CD4-positive, alpha-beta T cell (primary cell): ENCODE measurements at places on chromosomes 4 and X.
A peak's percentile ranks its signal among the peaks of the same experiment; 100 is the strongest.

DNA sequence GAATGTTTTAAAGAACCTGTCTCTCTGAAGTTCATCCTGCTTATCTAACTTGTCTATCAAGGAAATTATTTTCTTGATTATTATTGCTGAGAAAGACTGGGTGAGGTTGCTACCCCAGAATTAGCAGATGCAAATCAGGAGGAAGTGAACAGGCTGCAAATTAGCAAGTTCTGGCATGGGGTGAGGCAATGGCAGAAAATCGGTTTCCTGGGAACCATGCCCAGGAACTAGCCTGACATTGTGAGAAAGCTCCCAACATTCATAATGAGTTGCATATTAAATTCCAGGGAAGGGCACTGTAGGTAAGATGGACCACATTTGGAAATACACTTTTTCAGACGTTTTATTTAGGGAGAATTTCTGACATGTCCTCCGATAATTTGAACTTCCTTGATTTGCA, 11.6 kb downstream of the ARSF start:
- DNase-seq = no peak

DNA sequence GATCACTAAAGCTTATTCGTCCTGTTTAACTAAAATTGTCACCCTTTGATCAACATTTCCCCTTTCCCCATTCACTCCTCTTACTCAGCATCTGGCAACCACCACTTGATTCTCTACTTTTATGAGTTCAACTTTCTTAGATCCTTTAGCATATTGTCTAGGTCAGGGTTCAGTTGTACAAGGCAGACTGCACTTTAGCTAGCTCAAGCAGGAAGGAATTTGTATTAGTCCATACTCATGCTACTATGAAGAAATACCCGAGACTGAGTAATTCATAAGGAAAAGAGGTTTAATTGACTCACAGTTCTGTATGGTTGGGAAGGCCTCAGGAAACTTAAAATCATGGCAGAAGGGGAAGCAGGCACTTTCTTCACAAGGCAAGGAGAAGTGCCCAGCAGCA, 44.3 kb downstream of the TASL start:
- DNase-seq = no peak

DNA sequence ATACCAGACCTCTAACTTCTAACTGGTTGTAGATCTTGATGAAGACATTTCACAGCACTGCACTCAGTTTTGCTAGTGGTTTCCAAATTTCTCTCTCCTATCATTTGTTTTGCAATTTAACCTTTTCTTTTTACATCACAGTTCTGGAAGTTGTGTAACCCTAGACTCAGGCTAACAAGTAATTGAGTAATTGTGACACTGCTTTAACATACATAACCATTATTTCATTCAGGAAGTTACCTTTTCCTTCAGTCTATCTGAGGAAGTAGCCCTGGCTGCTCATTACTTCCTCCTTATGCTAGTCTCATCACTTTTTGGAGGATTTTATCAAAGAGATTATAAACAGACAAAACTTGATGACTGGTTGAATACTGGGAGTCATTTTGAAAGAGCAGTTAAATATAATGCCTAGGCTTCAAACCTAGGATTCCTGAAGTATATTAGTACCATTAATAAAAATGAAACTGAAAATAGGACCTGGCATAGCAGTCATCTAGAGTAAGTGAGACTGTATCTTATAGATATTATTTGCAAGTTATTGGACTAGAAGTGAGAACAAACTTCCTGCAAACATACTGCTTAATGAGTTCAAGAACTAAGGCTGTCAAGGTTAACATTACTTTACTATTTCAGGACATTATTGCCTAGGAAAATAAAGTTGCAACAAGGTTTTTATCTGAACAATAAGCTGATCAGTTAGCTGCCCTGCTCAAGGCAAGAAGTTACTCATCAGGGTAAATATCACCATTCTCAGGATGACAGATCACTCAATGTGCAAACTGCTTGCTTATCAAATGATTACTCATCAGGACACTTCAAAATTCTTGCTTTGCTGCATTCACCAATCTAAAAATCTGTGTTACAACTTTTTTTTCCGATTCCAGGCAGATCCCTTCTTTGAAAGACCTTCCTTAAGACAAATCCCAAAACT, 25.6 kb upstream of the TEX13C start:
- DNase-seq = peak; percentile 3

DNA sequence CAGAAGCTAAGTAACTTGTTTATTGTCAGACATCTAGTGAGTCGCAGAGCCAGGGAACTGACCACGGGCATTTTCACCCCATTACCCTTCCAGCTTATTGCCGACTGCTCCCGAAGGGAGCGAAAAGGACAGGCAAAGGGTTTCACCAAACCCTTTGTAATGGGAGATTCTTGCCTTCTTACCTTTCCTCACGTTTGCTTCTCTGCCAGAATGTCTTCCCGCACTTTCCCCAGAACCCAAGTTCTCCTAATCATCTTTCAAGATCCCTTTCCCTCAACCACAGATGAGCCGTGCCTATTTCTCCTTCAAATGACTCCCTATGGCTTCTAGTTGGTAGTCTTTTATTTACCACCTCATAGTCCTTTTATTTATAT, 520 bp upstream of the SRP72 start:
- no peak for DNase-seq

- DNase-seq = no peak
Observed at GRCh38 chrX:23626651-23627050, 40.6 kb upstream of the PRDX4 start.

DNA sequence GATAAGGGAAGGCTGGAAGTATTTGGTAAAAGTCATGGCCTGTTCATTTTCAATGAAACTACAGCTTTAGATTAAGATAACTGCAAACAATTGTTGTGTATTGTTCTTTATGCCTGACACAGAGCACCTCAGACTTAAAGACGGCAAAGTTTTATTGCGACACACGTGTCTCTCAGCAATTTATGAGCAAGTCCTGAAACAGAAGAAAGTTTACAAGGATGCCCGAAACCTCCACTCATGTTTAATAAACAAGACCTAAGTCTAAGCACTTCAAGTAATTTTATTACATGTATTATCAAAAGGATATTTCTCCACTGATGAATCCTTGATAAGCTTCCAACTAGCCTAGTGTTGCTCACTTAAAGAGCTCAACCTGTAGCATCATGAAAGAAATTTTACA, 51.0 kb downstream of the DHX15 start:
- DNase-seq = no peak
